ENCODE measurements at places on chromosomes 4 and X.

- no peak for ATAC-seq
Measured at GRCh38 chr4:145839151-145839550, 99.5 kb downstream of the ZNF827 start.

GRCh38 chr4:121908346-121908745, 38.1 kb upstream of the BBS7 start:
- no peak for ATAC-seq

DNA sequence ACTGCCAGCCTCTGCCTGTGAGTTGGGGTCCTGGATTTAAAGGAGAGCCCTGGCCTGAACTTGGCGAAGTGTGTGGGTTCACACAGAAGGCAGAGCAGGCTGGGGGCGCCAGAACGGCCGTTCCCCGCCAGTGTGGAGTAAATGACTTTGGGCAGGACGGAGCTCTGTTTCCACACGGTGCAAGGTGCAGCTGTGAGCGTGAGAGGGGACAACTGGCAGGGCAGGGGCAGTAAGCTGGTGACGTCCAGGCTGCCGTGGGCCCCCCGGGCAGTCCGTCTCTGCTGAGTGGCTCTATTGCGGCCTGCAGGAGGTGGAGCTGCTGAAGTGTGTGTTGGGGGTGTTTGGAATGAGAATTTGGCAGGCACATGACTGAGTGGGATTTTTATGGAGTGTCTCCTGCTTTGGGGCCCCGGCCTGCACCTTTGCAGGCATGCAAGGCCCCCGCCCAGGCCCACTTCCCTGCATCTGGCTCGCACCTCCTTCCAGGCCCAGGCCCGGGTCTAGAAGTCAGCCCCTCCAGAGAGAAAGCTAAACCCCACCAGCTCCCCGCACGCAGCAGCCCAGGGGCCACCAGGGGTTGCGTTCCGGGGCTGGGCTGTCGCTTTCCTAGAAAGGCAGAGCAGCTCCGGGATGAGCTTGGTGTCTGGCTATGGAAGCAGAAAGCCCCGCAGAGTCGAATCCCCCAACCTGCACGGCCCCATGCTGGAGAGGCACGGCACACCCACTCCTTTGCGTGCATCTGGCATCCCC, 62.2 kb upstream of the GRPEL1 start:
- ATAC-seq: no peak

DNA sequence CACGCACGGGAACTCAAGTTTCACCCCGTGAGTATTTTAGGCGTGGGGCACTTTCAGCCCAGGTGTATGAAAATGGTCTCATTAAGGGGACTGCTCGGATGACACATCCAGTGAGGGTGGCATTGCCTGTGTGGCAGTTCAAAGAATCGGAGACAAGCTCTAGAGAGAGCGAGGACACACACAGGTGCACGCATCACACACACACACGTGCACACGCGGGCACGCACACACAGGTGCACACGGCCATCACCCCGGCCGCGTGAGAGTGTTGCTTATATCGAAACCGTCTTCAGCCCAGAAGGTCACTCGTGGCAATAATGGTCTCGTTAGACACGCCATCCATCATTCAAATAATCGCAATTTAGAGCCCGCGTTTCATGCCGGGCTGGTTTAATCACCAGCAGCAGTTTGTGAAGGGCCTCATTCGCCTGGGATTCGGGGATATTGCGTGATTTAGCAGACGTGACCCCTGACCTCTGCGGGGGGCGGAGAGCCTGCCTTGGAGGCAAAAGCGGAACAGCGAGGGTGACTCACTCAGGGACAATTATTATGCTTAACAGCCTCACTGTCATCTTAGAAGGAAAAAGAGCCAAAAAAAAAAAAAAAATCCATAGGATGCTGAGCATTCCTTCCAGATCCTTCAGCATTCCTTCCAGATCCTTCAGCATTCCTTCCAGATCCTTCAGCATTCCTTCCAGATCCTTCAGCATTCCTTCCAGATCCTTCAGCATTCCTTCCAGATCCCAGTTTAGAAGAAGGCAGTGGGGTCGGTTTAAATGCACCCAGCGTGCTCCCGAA, 89.4 kb upstream of the PPP2R3B start:
- ATAC-seq: no peak

GRCh38 chr4:169618986-169619385, 1.4 kb upstream of the CLCN3 start:
- no peak for ATAC-seq

DNA sequence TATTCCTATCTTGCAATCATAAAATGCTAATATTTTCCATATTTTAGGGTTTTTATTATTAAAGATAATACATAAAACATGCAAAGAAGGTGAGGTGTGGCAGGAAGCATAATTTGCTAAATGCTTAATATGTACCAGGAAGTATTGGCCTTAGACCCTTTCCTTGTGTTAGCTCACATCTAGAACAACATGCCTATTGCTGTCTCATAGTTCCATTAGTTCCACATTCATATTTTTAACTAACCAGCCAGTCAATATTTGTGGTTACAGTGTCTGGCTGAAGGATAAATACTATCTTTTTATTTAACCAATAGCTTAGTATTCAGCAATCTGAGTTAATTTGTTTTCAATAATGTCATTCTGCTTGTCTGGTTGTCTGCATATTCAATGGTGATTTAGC, 432.6 kb downstream of the INPP4B start:
- no peak for ATAC-seq

DNA sequence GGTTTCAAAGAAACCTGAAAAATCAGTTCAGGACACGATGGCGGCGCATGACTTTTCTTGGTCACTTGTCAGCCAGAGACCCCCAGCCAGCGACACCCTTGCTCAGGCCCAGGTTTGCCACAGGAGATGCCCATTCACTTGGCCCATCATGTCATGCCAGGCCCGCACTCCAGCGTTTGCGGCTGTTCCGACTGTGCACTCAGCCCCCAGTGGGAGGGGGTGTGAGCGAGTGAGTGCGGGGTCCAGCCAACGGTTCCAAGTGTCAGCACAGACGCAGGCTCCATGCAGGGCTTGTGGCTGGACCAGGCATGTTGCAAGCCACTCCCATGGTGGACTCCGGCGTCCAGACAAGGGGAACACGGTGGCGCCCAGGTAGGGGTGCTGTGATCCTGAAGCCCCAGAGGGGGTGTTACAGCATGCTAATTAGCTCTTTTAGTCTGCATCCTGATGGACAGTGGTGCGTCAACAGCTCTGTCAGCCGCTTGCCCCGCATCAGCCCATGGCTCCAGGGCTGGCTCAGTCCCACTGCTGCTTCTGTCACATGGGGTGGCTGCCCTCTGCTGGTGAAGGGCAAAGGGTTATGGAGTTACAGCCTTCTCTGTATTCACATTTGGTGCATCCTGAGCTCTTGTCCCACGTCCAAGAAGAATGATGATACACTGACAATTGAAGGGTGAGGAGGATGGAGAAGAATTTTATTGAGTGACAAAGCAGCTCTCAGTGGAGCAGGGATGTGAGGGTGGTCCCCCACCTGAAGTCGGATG, 3.7 kb upstream of the MAEA start:
- no peak for ATAC-seq

DNA sequence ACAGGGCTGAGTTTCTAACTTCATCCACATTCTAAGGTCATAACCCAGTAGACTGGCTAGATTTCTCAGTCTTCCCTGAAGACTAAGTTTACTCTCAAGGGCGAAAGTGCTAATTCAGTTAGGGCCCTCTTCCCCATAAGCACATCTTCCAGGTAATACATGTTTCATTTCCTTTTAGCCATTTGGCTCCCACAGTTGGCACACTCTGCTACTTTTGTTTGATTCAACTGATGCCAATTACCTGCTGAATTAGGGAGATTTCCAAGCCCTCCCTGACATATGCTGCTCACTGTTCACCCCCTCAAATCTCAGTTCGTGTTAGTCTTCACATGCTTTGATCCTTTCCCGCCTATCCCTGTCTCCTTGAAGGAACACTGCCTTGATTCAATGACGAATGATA, 17.0 kb upstream of the WDR17 start:
- no peak for ATAC-seq

GRCh38 chrX:94058728-94059382, 384.8 kb downstream of the FAM133A start:
- no peak for ATAC-seq

DNA sequence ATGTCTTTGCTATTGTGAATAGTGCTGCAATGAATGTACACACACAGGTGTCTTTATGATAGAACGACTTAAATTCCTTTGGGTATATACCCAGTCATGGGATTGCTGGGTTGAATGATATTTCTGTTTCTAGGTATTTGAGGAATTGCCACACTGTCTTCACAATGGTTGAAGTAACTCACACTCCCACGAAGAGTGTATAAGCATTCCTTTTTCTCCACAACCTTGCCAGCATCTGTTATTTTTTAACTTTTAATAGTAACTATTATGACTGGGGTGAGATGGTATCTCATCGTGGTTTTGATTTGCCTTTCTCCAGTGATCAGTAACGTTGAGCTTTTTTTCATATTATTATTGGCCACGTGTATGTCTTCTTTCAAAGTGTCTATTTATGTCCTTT, 17.6 kb upstream of the DCUN1D4 start:
- no peak for ATAC-seq

DNA sequence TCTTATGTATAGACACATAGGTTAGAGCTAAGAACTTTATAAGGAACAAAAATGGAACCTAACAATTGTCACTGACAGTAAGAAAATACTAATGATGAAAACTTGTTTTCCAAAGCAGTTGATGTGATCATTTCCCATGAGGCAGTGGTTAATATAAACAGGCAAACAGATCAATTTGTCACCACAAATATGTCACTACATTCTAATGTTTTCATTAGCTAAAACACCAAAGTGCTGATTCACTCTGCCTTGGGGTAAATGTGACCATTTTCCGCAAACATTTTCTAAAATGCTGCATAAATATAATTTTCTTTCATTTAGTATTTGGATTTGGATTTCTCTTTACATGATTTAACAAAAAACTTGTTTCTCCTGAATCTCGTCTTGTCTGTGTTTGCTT, 408.9 kb upstream of the CTSO start:
- no peak for ATAC-seq

DNA sequence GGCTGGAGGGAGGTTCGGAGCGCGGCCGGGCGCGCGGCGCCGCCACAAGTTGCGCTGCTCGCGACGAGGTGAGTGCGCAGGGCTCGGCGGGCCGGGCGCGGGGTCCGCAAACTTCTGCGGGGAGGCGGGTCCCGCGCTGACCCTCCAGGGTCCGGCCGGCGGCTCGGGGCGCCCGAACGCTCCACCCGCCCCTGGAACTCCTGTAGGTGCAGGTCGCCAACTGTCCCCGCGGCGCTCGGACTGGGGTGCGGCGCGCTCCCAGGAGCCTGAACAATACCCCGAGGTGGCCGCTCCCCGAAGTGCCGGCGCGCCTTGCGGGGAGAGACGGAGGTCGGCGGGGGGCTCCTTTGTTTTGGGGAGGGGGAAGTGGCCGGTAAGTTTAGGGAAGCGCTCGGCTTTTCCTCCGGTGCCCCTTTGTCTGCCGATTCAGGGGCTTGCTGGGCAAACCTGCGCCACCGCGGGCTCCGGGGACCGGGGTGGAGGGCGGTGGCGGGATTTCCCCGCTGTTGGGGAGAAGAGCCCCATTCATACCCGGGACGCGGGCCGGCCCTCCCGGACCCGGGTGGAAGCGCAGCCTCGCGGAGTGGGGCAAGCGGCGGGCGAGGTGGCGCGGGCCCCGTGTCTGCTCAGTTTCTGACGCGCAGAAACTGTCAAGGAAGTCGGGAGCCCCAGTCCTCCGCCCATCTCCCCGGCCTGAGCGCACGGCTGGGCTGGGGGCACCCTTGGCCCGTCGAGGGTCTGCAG, 694 bp downstream of the TBL1X start:
- ATAC-seq: peak; percentile 6

DNA sequence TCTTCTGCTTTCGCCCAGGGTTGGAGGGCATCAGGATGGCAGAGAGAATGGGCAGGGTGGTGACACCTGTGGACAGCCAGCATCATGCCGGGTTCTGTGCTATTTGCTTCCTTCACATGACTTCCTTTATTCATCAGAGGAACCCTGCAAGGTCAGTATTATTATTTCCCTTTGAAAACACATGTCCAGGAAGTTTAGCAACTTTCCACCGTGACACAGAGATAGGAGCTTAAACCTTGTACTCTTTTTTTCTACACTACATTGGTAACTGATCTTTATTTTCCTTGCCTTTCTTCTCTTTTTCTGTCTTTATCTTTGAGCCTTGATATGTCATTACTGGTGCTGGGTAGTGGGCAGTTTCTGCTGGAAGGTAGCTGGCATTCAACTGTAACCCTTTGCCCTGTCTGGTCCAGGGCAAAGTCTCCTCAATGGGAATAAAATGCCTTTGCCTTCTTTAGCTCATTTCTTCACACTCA, 5.0 kb upstream of the MGST2 start:
- no peak for ATAC-seq

DNA sequence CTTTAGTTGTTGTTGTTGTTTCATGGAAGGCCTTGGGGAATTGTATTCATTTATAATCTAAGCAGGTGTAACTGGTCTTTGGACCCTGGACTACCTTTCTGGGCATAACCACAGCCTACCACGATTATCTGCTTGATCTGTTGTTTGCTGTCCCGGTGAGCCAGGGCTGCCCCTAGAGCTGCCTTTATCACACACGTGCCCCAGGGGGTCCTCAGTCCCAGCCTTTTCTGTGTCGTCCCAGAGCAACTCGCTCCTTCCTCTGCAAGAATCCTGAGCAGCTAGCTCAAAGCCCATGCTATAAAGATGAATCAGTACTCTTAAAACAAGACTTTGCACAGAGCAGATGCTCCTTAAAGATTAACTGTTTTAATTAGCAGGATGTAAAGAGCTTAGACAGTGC, 273.2 kb downstream of the EVC2 start:
- no peak for ATAC-seq

DNA sequence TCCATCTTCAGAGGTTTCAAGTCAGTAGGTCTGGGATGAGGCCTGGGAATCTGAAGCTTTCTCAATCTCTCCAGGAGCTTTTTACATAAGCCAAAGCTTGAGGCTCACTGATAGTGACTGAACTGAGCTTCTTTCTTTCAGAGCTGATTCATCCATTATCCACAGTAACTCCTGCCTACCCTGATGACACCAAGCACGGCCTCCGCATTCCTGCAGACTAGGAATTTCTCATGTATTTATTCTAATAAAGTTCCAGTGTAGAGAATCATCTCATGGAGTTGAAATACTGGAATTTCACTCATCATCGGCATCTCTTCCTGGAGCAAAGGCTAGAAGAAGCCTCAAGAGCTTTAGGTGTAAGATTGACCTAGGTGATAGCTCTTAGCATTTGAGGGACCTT, 12.1 kb upstream of the DCTD start:
- no peak for ATAC-seq

- ATAC-seq: no peak
Measured at GRCh38 chr4:89039730-89040338, 17.2 kb downstream of the FAM13A start.

Measured in esophagus mucosa (tissue), 1 donor.